ENCODE measurements at places on chromosomes 12 and 14.

DNA sequence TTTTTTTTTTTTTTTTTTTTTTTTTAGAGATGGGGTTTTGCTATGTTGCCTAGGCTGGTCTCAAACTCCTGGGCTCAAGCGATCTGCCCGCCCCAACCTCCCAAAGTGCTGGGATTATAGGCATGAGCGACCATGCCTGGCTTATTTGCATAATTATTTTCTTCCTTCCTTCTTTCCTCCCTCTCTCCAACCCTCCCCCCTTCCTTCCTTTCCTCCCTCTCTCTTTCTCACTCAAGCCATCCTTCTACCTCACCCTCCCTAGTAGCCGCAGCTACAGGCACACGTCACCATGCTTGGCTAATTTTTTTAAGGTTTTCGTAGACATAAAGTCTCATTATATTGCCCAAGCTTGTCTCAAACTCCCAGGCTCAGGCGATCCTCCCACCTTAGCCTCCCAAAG lies 83.8 kb downstream of the PEBP1 start:
- DNase-seq = no peak

- peak; percentile 61 for DNase-seq
Observed at GRCh38 chr12:129704232-129704830, 199.5 kb downstream of the TMEM132D start.

GRCh38 chr12:89393551-89394121 lies 41.3 kb upstream of the DUSP6 start:
- DNase-seq = no peak

- DNase-seq = no peak
Observed at GRCh38 chr12:108709697-108710096, 21.6 kb downstream of the CORO1C start.

DNA sequence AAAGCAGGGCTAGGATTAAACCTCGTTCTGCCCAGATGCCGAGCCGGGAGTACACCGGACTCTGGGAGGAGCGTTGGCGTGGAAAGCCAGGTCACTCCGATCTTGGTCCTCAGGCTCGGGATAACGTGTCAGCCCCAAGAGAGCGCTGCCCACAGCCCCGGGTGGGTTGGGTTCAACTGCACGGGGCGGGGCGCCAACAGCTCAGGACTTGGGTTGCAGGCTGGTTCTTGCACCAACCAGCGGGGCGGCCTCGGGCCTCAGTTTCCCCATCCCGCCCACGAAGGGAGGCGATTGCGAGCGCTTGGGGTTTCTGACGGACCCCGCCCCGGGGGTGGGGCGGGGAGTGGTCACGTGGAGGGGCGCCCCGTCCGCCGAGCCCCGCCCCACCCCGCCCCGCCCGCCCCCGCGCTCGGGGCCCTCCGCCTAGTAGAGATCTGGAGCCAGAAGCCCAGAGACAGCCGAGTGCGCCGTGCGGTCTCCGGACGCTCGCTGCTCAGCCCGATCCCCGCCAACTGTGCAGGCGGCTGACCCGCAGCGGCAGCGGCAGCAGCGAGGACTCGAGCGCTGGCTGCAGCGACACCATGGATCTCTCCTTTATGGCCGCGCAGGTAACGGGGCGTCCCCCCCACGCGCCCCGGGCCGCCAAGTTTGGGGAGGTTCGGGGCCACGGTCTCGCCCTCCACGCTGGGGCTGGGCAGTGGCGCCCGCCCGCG lies at the start of gene C14orf132:
TSS of gene C14orf132 (plus strand) at position 443 of the 713 bp plus-strand sequence. CDS start at position 582, 139 bp downstream.
- peak; percentile 70 for DNase-seq

DNA sequence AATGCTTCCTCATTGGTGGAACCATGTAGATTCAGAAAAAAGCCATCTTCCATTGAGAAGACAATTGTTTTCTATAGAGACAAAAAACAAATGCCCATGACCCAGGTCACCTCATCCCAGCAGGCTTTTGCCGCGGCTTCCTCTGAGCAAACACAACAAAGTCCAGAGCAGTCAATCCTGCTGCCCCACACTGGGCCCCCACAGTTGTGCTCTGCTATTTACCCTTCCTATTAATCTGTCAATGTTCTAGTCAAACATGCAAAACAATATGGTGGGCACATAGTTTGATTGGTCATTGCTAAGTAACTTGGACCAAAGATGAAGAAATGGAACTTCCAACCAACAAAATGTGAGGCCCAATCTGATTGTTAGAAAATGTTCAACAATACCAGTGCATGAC lies 20.7 kb downstream of the C12orf42 start:
- no peak for DNase-seq

- peak; percentile 24 for DNase-seq
Observed at GRCh38 chr12:4435537-4435936, 10.1 kb downstream of the FGF6 start.

GRCh38 chr12:16266085-16266484 lies 11.4 kb downstream of the SLC15A5 start:
- no peak for DNase-seq

- DNase-seq = peak; percentile 91
Observed at GRCh38 chr14:101809671-101810514, 48.4 kb downstream of the PPP2R5C start.

- DNase-seq = no peak
Observed at GRCh38 chr12:131046813-131047788, 93.4 kb downstream of the ADGRD1 start.

DNA sequence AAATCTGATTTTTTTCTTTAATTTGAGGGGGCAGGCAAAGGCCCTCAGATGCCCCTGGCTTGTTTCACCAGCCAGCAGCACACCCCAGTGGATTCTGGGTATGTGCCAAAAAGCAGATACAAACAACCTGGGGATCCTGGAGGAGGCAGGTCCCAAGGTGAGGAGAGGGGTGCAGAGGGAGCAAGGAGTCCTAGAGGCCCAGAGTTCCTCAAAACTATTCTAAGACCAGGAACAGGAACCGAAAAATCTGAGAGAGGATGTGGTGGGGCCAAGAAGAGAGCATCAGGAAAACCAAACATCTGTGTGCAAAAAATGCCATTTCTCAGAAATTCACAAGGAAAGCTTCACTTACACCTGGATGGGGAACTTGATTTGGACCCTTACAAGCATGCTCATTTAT lies 8.2 kb downstream of the KCNA5 start:
- no peak for DNase-seq

DNA sequence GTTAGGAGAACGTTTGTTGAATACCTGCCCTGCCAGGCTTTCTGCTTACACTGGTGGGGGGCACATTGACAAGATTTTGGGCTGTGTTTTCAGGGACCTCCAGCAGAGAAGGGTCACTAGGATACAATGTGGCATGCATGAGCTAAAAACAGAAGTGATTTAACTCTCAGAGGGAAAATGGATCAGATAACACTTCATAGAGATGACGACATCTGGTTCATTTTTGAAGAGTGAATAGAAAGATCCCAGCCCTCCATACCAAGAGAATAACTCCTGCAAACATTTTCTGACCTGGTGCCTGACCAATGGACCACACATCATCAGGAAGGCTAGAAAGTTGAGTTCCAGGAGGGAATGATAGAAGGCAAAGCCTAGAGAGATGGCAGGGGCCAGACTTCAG lies 33.7 kb downstream of the CKB start:
- no peak for DNase-seq

- no peak for DNase-seq
Observed at GRCh38 chr12:107339932-107340331, 246.6 kb upstream of the CRY1 start.

- no peak for DNase-seq
Observed at GRCh38 chr12:89968151-89968700, 259.6 kb upstream of the ATP2B1 start.

GRCh38 chr12:79778802-79779448 lies 88.2 kb upstream of the PAWR start:
- no peak for DNase-seq

DNA sequence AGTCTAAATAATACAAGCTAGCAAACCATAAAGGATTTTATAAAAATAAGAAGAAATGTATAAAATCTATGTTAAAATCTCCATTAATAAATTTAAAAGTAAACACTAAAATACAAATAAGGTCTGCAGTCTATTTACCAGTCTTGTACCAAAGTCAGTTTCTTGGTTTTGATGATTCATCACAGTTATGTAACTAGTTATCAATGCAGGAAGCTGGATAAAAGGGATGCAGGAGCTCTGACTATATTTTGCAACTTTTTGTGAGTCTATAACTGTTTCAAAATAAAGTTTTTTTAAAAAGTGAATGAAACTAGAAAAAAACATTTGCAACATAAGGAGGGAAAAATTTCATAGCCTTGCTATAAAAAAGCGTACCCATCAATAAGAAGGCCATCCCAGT lies 151.5 kb downstream of the DERA start:
- no peak for DNase-seq

DNA sequence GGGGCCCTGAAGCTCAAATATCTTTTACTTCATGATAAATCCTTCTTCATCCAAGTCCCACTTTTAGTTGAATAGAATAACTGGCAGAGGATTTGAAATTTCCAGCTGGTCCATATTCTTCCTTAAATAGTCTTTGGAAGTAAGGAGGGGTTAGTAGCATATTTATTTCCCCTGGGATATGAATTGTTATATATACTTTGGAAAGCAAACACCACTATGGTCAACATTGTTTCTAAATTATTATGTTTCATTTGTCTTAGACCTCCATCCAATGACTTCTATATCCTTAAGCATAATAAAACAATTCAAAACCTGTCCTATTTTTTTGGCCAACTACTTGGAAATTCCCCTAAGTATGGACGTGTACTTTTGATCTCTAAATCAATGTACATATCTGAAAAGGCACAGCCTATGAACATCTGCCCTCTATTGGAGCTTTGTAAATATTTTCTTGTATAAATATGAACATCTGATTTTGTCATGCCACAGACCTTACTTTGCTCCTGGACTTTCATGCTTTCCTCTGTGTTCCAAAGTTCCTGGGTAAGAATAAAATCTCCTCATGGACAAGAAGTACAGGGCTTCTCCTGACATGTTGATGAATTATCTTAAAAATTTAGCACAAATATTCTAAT lies 1212.0 kb downstream of the GALC start:
- no peak for DNase-seq

GRCh38 chr14:32010604-32011125 lies 66.4 kb upstream of the ARHGAP5 start:
- DNase-seq = no peak

DNA sequence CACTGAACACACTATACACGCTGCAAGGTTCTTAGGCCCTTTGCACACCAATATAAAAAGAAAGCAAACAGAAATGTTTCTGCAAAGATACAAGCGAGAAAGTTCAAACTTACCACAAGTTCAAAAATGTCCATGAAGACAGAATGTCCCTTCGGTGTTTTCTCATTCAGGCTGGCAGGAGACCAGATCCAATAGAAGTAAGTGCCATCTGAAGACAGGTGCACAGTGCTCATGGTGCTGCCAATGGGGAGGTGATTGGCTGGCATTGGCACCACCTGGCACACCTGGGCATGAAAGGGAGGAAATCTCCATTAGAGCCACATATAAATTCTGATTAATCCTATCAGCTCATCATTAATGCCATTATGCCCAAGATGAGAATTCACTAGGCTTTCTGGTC lies 76.3 kb downstream of the HECTD4 start:
- DNase-seq = no peak

DNA sequence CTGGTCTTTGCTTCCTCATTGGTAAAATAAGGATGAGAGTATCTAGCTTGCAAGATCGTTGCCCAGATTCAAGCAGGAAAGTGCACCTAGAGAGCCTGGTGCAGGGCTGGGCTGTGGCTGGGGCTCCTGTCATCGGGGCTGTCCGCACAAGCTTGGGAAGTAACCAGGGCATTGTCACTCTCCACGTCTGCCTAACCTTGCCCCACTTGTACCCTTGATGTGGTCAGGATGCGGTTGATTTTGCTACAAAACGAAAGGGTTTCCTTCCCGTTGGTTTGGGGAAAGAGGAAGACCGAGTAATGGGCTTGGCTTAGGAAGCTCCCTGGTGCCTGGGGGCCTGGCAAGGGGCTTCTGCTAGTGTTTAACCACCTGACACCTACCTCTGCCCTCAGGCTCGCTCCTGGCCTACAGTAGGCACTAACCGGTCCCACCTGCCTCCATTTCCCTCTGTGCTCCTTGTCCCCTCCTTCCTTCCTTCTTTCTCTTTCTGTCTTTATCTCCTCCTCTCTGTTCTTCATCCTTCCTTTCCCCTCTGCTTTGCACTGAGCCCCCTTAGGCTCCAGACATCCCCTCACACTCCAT lies 21.8 kb downstream of the MVK start:
- no peak for DNase-seq

DNA sequence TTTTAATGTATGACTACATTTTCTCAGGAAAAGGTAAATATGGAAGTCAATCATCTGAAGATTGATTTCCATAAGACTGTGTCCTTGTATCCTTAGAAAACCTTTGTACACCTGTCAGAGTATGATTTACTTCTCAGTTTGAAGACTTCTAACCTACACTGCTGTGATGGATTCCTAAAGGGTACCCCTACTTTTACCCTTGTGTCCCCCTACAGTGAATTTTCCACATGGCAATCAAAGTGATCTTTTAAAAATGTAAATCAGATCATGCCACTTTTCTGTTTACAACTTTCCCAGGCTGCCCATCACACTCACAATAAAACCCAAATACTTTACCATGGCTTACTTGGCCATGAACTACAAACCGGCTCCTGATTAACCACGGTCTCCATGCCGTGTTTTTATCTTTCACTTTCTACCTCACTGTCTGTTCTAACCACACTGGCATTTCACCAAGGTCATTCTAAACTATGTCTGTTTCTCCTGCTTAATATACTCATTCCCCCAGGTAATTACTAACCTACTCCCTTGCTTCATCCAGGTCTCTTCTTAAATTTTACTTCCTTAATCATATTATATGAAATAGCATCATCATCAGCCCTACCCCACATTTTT lies 8.1 kb downstream of the DNAI7 start:
- DNase-seq = no peak
